Left renal pelvis (tissue), 4 donors: ENCODE measurements at places on chromosomes 2 and 18. TPM values are rescaled to one million over a fixed set of nuclear protein-coding genes. Genes with fewer than 3 reads are reported as not detected.

Gene MC4R
- polyA plus RNA-seq = 0.12 TPM

DNA sequence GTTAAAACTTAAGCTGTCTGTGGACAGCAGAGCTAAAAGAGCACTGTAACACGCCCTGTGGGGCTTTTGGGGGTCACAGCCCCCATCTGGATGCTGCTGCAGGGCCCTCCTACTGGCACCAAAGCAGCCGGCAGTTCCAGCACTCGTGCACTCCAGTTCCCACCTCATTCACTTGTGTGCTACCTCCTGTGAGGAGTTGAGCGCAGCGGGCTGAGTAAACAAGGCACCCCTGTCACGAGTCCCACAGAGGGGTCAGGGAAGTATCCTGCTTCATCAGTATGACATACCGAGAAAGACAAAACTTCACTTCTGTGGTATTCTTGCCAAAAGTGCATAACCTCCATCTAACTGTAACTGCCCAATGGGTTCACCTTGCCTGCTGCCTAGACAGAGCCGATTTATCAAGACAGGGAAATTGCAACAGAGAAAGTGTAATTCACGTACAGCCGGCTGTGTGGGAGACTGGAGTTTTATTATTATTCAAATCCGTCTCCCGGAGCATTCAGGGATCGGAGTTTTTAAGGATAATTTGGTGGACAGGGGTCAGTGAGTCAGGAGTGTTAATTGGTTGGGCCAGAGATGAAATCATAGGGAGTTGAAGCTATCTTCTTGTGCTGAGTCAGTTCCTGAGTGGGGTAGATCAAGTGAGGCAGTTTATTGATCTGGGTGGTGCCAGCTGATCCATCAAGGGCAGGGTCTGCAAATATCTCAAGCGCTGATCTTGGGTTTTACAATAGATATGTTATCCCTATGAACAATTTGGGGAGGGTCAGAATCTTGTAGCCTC, 41.6 kb downstream of the TMEM17 start:
- no peak for DNase-seq

DNA sequence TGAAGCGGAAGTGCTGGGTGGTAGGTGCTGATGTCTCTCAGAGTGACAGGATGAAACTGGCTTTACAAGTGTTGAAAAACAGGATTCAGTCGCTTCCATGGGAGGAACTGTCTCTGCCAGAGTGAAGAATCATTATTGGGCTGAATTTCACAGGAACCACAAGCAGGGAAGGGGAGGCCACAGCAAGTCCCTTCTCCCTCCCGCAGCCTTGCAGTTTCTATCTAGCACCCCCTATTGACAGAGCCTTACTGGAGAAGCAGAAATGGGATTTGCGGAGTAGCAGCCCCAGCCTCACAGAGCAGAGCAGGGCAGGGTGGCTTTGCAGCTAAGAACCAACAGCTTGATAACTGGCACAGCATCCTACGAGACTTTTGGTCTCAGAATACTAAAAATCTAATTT, 33.3 kb upstream of the RMP24 start:
- DNase-seq = no peak

DNA sequence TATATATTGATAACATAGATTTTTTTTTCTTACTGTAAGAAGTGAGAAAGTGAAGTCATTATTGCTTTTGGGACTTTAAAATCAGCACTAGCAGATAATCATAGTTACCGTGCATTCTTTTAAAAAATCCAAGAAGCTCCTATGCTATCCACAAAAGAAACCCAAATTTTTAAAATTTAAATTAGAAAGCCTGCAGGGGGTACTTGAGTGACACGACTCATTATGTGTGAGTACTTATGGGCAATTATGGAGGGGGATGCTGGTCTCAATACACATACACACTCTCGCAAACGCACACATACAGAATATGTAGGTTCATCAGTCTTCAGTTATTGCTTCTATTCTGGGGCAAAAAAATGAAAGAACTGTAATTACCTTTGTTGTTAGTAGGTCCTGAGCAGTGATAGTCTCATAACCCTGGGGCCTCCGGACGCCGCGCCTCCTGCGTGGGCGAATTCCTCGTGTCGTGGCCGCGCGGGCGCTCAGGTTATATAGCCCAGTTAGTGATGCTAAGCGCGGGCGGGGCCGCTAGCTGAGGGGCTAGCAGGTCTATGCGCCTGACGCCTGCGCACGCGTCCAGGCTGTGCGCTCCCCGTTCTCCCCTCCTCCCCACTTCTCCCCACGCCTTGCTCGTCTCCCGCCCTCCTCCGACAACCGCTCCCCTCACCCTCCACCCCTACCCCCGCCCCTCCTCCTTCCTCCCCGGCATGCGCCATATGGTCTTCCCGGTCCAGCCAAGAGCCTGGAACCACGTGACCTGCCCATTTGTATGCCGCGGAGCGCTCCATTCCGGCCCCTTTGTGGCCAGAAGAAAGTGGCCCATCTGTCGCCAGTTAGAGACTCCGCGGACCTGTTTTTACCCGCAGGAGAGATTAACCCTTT, at the start of gene NEUROD1:
Gene NEUROD1, minus strand, starts transcription at position 463 of the 882 bp plus-strand sequence. CDS start 1,657 bp downstream, outside the sequence.
- no peak for DNase-seq
